ENCODE measurements at places on chromosomes 12 and 14. TPM values are rescaled to one million over a fixed set of nuclear protein-coding genes. Genes with fewer than 3 reads are reported as not detected.

DNA sequence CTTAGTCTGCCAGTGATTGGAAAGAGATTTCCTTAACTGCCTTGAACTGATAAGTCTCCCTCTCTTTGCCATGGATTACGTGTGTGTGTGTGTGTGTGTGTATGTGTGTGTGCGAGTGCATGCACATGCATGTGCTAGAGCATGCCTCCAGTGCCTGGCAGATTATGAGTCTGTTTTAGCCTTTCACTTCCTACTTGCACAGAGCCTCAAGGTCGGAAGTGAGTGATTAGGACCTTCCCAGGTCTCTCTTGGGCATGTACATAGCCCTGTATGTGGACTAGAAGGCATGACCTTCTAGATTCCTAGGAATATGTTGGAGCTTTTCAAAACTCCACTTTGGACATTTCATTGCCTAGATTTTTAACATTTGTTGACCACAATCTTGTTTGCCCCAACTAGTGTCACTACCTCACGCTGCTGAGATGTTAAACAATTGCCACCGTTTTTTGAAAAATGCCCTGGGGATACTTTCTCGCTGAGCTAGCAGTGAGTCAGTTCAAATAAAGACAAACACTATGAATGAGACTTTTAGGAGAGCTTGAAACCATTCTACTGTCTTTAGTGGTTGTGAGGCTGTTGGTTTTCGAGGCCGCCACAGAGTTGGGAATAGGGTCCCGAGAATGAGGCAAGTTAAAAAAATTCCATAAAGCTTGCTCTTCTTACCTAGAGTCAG is 28.2 kb downstream of the KIAA0586 start:
- no peak for DNase-seq

DNA sequence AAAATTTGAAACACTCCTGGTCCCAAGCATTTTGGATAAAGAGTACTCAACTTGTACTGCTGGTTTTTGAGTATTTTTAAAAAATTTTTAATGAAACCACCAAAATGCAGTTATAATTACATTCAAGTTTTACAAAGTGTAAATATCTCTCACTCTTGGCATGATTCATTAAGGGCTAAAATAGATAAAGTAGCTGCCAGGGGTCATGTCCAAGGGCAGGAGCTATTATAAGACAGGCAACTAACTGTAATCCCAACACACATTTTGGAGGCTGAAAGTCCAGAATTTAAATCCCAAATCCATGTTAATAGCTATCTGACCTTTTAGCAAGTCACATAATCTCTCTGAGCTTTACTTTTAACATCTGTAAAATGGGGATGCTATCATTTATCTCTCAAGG is 207.6 kb downstream of the MED13L start:
- no peak for DNase-seq

DNA sequence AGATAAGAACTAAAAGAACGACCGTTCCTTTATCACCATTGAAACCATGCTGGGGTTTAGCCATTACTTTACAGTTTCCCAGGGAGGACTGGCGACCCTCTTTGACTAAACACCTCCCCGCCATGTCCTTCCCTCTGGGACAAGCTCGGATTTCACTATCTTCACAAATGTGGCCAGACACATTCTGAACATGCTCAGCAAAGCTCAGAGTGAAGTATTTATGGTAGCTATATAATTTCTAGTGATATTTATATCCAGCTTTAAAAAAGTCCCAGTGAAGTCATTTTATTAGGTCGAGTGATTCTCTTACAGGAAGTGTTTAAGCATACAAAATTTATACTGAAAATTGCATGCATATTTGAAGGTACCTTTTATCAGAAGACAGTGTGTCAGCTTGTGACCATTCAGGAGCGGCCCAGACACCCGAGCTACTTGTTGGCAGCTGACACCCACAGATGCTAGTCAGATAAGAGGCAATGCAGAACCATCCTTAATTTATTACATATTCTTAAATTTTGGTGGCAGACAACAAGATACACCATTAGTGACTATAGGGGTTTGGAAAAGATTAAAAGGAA is 36.8 kb downstream of the NIN start:
- DNase-seq: no peak

DNA sequence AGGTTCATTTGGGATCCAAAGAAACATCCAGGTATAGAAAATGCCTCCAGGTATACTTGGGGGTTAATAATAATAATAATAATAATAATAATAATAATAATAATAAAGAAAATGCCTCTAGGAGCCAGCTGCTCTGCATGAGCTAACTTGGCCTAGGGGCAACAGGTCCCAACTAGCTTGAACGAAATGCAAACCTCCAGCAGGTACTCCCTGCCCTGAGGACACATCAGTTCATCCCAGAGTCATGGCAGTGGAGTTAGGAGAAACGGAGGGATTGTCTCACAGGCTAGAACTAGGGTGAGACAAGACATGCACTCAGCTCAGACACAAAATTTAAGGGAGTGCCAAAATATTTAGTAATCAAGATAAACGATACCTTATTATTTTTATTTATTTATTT is 12.5 kb upstream of the TMEM229B start:
- no peak for DNase-seq

- no peak for DNase-seq
Observed at GRCh38 chr12:75170640-75171185, 38.9 kb downstream of the KCNC2 start.

Gene FAM186B
- 0.65 TPM for total RNA-seq

Gene CPNE8
- 2.3 TPM for total RNA-seq

DNA sequence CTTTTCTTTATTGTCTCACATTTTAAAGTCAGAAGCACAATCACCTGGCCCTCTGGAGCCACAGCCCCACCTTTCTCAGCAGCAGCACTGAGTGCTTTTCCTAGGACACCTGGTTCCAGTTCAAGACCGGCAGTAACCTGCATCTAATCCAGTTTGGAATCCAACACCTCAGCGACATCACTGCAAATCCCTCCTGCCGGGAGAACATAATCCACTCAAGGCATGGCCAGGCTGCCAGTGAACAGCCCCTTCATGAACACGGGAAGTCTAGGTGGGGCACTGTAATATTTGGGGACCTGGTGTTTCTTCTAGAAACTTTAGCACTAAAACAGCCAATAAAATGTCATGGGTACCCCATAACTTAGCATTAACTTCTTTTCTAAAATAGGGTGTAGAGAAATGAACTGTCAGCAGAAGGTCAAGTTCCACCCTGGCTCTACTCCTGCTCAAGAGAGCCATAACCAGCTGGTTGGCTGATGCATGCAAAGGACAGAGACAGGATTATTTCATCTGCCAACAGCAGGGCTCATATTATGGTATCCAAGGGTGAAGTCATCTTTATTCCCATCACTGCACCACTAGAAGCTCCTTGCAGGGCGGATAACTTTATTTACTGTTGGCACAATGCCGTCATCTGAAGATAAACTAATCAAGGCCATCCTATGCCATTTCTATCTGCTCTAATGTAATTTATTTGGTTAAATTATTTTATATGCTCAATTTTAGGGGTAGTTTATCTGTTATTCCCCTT is 76.7 kb downstream of the TTC7B start:
- no peak for DNase-seq

DNA sequence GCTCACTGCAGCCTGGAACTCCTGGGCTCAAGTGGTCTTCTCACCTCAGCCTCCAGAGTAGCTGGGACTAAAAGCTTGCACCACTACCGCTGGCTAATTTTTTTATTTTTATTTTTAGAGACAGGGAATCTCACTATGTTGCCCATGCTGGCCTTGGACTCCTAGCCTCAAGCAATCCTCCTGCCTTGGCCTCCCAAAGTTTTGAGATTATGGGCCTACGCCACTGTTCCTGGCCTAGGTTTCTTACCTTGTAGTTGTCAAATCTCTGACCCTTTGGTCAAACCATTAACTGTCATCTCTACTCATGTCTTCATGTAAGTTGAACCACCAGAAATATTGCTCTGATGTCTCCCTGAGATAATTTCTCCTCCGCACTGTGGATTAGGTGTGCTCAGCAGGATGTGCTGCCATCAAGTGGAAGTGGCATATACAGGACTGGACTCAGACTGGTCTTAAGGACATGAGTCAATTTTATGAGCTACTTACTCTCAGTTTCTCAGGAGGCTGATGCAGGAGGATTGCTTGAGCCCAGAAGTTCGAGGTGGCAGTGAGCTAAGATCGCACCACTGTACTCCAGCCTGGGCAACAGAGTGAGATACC is 28.5 kb downstream of the ACTR6 start:
- DNase-seq: no peak

- DNase-seq: no peak
Observed at GRCh38 chr12:85779768-85780167, 56.4 kb downstream of the RASSF9 start.

Gene PMCH
- total RNA-seq: 1.6 TPM

Gene DHRS4L2
- total RNA-seq: 21.9 TPM

Gene SLC7A7
- 0.76 TPM for total RNA-seq

Gene ALDH1L2
- total RNA-seq: 0.51 TPM

Gene NPAS3
- not detected for total RNA-seq

- DNase-seq: no peak
Observed at GRCh38 chr12:99686142-99686541, 38.6 kb downstream of the GARIN6 start.

- no peak for DNase-seq
Observed at GRCh38 chr12:122846622-122847515, 11.6 kb downstream of the HIP1R start.
